ENCODE measurements at places on chromosomes 1 and 21.

DNA sequence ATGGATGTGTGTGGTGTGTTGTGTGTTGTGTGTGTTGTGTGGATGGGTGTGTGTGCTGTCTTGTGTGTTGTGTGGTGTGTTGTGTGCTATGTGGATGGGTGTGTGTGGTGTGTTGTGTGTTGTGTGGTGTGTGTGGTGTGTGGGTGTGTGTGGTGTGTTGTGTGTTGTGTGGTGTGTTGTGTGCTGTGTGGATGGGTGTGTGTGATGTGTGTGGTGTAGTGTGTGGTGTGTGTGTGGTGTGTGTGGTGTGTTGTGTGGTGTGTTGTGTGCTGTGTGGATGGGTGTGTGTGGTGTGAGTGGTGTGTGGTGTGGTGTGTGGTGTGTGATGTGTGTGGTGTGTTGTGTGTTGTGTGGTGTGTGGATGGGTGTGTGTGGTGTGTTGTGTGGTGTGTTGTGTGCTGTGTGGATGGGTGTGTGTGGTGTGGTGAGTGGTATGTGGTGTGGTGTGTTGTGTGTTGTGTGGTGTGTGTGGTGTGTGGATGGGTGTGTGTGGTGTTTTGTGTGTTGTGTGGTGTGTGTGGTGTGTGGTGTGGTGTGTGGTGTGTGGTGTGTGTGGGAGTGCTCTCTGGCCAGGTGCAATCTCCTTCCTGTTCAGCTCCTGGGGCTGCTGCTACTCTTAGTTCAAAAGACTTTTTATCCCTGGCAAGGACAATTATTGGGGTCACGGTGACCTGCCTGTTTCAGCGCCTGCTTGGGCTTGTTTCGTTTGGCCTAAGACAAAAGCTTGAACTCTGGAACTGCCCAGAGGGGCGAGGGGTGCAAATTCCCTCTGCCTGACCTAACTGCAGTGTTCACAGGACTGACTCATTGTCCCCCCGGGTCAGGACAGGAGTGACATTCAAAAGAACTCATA, 101.1 kb downstream of the UBIAD1 start:
- peak; percentile 17 for DNase-seq

GRCh38 chr1:181101581-181102226, 13.2 kb downstream of the IER5 start:
- peak; percentile 81 for DNase-seq

DNA sequence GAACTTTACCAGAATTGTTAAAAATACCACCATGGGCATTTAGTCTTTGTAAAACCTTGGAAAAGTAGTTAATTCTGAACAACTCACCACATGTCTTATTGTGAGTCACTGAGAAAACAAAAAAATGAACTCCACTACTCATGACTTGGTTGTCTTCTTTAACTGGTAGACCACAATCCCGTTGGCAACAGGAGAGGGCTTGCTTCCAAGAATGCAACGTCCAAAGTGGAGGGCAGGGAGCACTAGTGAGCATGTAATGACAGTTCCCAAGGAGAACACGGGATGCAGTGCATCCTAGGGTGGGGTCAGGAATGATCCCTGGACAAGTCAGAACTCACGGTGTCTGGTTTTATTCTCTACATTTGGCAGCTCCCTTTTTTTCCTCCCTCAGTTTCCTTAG, 15.2 kb upstream of the HMCN1 start:
- peak; percentile 35 for DNase-seq

- DNase-seq, result peak; percentile 93
Observed at GRCh38 chr1:7335224-7335879, 435.7 kb upstream of the VAMP3 start.

DNA sequence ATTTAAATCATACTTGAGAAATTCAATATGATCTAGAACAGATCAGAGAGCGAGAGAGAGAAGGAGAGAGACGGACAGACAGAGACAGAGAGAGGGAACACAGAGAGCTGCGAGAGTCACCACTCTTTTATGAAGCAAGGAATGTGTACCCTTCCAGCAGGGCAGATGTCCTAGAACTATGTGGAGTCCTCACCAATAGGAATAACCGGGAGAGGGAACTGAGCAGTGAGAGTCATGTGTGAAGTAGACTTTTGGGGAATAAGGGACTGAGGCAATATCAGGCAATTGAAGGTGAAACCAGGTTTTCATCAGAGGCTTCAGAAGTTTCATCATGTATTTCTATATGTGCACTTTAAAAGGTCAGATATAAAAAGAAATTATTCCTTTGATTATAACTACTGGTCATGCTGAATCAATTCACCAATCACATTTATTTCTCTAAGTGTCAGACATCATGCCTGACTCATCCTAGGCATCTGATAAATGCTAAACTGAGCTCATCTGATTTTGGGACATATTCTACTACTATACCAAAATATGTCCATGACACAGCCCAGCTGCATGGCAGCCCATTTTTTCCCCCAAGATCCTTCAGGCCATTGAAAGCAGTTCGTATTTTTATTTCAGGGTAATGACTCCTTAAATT, 22.4 kb downstream of the VTCN1 start:
- DNase-seq, result no peak

- no peak for DNase-seq
Observed at GRCh38 chr1:24089027-24089742, 22.8 kb downstream of the MYOM3 start.

DNA sequence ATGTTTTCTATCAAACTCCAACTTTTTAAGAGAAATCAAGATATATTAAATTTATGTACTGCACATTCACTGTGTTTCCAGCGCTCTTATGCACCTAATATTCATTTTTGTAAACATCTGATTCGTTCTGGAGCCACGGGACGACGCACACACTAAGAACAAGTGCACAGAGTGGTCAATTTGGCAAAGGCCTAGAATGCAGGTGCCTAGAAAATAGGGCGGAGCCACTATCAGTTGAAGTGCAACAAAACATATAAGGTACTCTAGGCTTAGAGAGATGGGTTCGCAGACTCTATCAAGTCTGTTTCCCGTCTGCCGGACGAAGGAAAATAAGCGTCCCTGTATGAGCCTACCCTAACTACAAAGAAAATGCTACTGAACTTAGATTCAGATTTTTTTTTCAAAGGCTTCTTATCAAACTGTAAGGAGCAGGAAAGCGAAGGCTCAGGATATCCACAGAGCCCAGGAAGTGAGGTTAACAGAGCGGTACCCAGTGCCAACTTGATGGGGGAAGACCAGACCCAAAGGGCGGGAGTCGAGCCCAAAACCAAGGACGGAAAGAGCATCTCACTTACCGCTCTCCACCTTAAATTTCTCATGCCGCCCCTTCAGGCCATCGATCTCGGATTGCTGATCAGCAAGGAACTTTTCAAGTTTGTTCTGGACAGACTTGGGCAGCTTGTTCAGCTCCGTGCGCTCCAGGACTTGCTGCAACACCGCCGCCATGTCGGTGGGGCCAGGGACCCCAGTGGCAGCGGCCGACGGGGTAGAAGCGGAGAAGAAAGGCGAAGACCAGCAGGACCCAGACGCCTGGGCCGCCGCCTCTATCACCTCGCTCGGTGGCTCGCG, 526 bp downstream of the TPR start:
- peak; percentile 28 for DNase-seq

DNA sequence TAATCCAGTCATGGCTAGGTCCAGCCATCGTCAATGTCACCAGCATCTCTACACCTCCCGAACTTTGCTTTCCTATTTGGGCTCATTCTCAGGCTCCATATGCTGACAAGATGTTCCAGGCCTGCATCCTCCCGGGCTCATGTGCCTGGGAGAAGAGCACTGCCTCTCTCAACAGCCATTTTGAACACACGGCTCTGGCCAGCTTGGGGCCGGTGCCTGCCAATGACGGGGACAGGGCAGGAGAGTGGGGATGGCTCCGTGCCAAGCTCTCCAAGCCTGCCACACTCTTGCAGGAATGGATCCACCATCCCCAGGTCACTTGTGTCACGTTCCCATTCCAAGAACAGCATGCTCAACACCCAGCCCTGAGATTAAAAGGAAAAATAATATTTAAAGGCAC, 61.4 kb upstream of the PAX7 start:
- DNase-seq, result no peak

- peak; percentile 69 for DNase-seq
Observed at GRCh38 chr1:111222308-111223125, 5.0 kb upstream of the CHI3L2 start.

DNA sequence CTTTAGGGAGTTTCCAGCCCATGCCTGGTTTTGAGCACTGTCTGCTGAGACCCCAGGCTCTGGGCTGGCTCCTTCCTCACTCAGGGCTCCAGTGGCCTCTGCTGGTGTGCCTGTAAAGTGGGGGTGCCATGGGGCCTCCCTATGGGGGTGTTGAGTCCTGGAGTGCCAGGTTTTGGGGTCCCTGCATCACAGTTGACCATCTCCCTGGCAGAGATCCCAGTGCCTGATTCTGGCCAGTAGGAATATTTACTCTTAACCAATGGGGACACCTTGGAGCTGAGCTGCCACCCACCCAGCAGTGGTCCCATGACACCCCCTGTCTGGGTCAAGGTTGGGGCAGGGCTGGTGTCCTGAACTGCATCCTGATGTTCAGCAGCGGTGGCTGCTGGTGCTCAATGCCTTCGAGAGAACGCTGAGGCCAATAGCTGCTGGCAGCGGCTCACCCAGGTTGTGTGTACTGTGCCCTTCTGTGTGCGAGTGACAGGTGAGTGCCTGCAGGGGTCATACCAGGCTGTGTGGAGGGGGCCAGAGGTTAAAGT, 9.6 kb upstream of the ZNF669 start:
- DNase-seq, result no peak

GRCh38 chr1:27785781-27786455, 12.9 kb downstream of the STX12 start:
- no peak for DNase-seq
